GM13977 (cell line): ENCODE measurements at places on chromosomes 6 and 20.
A peak's percentile ranks its signal among the peaks of the same experiment; 100 is the strongest.

GRCh38 chr6:72675396-72675795 lies 53.5 kb downstream of the KCNQ5 start:
- no peak for DNase-seq

- peak; percentile 32 for DNase-seq
Observed at GRCh38 chr6:153130515-153131036, 506 bp downstream of the RGS17 start.

GRCh38 chr6:1697688-1698351 lies 88.1 kb downstream of the FOXC1 start:
- no peak for DNase-seq

- DNase-seq, result no peak
Observed at GRCh38 chr6:155638200-155638599, 182.6 kb upstream of the NOX3 start.

DNA sequence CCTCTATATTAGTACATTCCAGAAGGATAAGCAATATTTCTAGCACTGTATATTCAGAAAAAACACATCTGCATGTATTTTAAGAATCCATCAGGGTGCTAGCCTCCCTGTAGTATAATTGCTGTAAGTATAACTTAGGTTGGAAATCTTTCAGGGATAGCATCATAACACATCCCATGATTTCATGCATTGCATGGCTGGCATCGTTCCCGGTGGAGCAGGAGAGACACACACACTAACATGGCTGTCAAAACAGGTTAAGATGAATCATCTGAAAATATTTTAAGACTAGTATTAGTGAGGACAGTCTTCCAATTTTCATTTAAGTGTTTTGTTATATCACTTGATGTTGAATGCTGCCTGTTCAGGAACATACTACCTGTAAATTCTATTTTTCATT lies 32.1 kb upstream of the CENPW start:
- no peak for DNase-seq

DNA sequence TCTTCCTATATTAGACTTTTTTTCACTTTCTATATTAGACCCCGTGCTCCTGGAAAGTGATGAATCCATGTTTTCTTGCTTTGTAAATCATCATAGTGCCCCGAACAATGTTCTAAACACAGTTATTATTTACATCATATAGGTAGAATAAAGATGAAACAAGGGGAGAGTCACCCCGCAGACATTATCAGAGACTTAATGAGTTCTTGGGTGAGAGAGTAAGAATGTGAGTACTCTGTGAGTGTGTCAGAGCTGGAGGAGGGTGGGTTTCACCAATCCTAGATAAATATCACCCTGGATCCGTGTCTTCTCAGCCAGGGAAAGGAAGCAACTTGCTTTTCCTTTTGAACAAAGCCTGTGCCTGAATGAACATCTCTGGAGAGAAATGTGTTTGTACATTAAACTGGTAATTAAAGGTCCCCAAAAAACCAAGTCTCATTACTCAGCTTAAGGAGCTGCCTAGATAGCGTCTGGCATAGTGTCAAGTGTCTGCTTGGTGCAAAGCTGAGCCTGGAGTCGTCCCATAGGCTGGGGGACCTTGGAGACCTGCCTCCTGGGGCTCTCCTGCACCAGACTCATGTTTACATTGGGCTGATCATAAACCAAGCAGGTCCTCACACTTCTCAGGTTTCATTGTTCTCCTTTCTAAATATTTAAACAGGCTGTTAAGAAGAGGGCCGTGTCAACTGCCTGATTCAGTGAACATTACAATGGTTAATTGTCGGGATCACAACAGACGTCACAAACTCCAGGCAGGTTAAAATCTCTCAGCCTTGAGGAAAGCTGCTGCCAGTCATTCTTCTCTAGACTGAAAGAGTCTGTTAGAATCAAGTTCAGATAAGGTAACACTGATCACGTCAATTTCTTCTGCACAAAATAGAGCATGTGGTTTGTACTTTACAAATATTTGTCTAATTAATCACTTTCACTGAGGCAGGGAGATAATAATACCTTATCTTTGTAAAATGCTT lies 179.7 kb upstream of the MYLIP start:
- DNase-seq, result no peak

DNA sequence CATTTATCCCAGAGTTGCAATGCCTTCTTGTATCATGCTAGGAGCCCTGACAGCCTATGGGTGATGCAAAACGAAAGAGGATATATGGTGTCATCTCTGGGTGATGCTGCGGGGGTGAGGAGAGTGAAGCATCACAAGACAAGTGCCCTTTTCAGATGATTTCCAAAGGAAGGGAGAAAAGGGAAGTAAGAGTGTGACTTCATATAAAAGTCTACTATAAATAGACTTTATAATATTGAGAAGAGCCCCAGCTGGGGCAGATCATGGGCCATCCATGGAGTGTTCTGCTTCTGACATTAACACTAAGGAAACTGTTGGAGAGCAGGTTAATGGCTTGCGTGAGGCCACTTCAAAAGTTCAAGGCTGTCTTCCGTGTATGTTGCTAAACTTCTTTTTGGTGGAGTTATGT lies 4.4 kb downstream of the CD83 start:
- peak; percentile 68 for DNase-seq

DNA sequence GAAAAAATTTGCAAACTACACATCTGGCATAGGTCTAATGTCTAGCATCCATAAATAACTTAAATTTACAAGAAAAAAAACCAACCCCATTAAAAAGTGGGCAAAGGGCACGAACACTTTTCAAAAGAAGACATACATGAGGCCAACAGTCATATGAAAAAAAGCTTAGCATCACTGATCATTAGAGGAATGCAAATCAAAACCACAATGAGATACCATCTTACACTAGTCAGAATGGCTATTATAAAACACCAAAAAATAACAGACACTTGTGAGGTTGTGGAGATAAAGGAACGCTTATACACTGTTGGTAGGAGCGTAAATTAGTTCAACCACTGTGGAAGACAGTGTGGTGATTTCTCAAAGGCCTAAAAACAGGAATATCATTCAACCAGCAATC lies 33.7 kb upstream of the EPB41L2 start:
- no peak for DNase-seq

- no peak for DNase-seq
Observed at GRCh38 chr6:3835055-3835731, 14.0 kb upstream of the FAM50B start.

GRCh38 chr20:10715035-10715434 lies 41.2 kb upstream of the JAG1 start:
- no peak for DNase-seq

- DNase-seq, result no peak
Observed at GRCh38 chr20:44993343-44993742, 27.0 kb downstream of the STK4 start.

GRCh38 chr20:53070706-53071392 lies 98.7 kb downstream of the TSHZ2 start:
- no peak for DNase-seq

GRCh38 chr6:74269600-74269858 lies 573.5 kb downstream of the CD109 start:
- DNase-seq, result no peak

GRCh38 chr6:48611332-48611731 lies 500.3 kb upstream of the PTCHD4 start:
- no peak for DNase-seq

GRCh38 chr20:32819992-32820697 lies 391 bp downstream of the MAPRE1 start:
- peak; percentile 86 for DNase-seq

- peak; percentile 40 for DNase-seq
Observed at GRCh38 chr6:69881322-69882151, 15.2 kb downstream of the COL19A1 start.

DNA sequence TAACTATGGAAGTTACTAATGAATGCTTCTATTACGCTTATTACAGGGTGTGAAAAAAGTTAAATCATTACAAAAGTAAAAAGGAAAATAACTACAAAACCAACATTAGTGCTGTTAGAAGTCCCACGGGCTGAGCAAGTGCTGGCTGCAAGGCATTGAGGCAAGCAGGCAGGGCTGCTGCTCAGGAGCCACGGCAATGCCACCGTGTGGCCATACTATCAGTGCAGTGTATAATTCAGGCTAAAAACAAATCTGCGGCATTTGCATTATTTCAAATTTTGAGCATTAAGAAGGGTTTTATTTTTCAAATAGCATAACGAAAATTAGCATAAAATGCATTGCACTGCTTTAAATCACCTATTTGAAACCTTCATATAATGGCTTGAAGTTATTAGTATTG lies 17.1 kb downstream of the IFNGR1 start:
- DNase-seq, result no peak

GRCh38 chr20:60219984-60220562 lies 261.9 kb downstream of the CDH26 start:
- no peak for DNase-seq

- DNase-seq, result no peak
Observed at GRCh38 chr6:101013612-101014195, 132.6 kb upstream of the ASCC3 start.

- DNase-seq, result no peak
Observed at GRCh38 chr20:46253391-46253790, 54.9 kb downstream of the CDH22 start.

DNA sequence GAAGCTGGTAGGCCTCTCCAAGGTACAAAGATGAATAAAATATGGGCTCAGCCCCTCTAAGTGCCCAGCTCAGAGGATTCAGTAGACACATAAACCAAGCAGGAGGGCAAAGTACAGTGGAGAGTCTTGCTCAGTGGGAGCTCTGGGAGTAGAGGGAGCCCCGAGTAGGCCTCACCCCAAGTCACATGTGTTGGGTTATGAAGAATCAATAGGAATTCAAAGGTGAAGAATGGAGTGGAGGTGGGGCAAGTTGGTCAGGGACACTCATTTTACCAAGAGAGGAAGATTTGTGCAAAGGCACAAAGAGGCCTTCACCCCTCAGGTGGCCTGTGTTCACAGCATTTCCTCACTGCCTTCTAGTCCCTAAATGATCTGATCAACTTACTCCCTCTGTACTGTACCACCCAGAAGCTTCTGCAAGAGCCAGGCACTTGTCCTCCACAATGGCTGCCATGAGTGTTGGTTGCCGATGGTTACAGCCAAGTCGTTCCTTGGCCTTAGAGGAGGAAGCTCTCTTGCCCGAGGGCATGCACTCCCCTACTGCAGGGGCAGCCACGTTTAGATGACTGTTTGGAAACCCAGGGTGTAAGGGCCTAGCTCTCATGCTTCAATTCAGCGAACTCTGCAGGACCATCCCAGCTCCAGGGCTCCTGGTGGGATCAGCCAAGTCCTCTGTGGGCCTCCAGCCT lies 6.7 kb upstream of the CDKN1A start:
- no peak for DNase-seq

DNA sequence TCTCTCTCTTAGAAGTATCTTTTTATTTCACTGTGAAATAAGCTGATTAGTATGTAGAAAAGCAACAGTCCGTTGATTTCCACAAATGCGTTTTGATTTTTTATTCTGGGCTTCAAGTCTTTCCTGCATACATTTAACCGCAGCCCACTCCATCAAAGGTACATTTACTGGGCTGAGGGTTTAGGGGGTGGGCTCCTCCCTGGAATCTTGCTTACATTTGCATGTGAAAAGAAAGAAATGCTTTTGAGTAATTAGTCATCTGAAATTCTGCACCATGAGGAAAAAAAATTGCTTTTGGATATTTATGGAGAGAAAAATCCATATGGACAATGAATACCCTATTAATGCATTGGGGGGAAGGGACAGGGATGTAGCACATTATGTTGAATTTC lies 178.3 kb upstream of the MCHR2 start:
- no peak for DNase-seq

DNA sequence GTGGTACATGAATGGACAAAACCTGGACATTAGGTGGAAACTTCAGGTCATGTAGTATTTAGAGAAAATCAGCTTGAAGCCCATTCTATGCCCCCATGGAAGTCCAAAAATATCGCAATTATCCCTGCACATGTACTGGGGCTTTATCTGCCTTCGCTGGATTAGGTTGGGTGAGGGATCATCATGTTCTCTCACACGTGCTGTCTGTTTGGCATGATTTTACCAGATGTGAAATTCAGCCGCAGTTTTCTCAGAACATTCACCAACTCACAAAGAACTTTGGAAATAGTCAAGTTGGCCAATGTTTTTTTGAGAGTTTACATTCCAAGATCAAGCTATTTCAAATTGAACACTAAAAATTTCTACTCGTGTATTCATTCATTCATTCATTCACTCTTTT lies 459.8 kb upstream of the CITED2 start:
- no peak for DNase-seq

- no peak for DNase-seq
Observed at GRCh38 chr6:42131531-42131930, 10.9 kb downstream of the C6orf132 start.

GRCh38 chr20:20793591-20793990 lies 81.1 kb upstream of the RALGAPA2 start:
- DNase-seq, result no peak

GRCh38 chr6:234706-235372 lies 57.4 kb upstream of the DUSP22 start:
- no peak for DNase-seq

DNA sequence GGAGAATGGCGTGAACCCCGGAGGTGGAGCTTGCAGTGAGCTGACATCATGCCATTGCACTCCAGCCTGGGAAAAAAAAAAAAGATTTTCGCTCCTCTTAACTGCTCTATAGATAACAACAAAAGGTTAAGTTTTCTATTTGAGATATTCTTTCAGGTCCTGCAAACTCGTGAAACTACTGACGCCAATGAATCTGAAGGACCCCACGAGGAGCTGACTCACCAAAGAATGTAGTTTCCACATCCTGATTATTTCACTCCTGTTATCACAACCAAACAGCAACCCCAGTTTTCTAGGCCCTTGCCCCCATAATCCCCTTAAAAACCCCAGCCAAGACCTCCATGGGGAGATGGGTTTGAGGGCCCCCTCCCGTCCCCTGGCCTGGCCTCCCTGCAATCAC lies 58.7 kb downstream of the OTOR start:
- DNase-seq, result no peak

- DNase-seq, result no peak
Observed at GRCh38 chr6:131070061-131070460, 7.0 kb upstream of the EPB41L2 start.

DNA sequence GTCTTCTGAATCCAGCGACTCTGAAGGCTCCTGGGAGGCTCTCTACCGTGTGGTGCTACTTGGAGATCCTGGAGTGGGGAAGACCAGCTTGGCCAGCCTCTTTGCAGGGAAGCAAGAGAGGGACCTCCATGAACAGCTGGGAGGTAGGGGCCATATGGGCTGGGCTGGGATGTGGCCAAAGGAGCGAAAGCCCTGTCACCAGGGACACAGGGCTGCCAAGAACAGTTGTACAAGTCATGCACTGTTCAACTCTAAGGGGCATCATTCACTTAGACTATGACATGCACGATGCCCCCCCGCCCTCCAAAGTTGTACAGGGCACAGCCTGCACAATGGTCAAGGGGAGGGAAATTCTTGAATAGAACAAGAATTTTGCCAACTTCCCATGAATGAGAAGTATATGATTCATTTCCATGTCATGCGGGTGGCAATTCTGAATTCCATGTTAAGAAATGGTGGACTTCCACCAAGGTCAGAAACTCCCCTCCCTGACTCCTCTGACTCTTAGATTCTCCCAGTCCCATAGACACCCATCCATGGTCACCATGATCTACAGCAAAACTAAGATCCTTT lies 1.6 kb downstream of the REM1 start:
- DNase-seq, result no peak

DNA sequence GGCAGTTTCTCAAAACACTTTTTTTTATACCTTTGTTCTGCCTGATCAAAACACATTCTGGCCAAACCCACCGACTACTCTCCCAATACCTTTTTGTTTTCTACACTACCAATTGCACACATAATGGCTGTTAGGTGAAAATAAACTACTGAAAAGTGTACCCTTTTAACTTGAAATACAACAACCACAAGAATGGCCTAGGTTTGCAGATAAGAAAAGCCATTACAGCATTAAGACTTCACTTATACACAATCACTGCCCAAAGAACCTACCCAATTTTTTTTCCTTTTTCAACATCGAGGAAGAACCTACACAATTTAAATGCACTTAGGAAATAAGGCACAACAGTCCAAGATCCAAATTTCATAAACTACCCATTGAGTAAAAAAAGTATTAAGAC lies 1.8 kb downstream of the SEC63 start:
- DNase-seq, result no peak
